ENCODE measurements at places on chromosomes 2 and 18.

DNA sequence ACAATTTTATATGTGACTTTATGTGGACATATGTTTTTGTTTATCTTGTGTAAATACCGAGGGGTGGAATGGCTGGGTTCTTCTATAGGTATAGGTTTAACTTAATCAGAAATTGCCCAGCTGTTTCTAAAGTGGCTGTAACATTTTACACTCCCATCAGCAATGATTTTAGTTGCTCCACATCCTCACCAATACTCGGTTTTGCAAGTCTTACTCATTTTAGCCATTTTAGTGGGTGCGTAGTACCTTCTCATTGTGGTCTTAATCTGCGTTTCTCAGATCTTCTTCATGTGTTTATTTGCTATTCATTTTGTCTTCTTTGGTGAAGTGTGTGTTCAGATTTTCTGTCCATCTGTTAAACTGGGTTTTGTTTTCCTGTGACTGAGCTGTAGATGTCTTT lies 95.4 kb upstream of the BCL2L11 start:
- no peak for DNase-seq

GRCh38 chr2:60517446-60517845 lies 36.0 kb downstream of the BCL11A start:
- DNase-seq = no peak

DNA sequence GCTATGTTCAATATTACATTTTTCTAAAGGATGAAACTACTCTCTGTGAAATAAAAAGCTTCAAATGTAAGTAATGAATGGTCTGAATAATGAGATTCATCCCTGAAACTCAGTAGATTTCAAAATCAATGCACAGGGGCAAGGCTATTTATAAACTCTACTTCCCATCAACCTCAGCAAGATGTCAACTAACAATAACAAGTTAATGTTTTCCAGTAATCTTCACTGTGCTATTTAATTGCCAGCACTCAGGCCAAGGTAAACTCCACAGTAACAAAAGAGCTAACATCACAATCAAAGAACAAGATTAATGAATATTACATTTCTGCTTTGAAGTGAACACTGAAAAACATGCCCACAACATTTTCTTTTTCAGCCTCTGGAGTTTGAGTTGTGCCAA lies 144.3 kb upstream of the ZFP36L2 start:
- no peak for DNase-seq

DNA sequence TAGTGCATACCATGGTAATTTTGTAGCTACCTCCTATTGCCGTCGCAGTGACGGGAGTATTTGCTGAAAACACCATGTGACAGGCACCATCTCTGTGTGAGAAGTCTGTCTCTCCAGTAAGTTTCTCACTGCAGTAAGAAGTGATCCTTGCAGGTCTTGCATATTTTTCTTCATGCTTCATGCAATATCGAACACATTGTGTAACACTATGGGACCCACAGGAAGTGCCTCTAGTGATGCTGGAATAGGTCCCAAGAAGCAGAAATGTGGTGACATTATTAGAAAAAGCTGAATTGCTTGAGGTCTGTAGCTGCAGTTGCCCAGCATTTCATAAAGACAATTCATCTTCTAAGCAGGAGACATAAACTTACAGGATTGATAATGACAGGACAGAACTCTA lies 167.6 kb downstream of the DCDC2C start:
- no peak for DNase-seq

GRCh38 chr18:43888598-43888997 lies 611.3 kb upstream of the SYT4 start:
- no peak for DNase-seq

DNA sequence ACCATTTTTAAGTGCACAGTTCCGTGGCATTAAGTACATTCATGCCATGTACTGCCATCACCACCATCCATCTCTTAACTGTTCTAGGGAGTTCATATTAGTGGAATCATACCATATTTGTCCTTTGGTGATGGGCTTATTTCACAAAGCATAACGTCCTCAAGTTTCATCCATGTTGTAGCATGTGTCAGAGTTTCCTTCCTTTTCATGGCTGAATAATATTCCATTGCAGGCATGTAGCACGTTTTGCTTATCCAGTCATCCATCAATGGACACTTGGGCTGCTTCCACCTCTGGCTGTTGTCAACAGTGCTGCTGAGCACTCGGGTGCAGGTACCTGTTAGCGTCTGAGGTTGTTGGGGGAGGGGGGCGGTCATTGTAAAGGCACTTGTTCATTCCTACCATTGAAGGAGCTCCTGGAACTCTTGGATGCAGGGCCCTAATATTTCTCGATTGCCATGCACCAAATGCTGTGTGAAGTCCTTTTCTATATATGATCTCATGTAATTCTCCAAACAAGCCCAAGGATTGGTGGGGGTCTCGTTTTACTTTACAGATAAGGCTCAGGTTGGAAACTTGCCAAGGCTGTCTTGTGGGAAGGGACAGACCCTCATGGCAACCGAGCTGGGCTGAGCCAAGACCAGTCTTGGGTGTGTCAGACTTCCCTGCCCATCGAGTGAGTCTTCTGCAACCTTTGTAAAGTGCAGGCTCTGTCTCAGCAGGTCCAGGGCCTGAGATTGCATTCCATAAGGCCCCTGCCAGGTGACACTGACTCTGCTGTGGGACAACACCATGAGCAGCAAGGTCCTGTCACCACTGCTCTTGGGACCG lies 42.9 kb upstream of the SH3RF3 start:
- DNase-seq = no peak

- DNase-seq = no peak
These were observed 99.1 kb downstream of the PRPF40A start for GRCh38 chr2:152618193-152618564.

DNA sequence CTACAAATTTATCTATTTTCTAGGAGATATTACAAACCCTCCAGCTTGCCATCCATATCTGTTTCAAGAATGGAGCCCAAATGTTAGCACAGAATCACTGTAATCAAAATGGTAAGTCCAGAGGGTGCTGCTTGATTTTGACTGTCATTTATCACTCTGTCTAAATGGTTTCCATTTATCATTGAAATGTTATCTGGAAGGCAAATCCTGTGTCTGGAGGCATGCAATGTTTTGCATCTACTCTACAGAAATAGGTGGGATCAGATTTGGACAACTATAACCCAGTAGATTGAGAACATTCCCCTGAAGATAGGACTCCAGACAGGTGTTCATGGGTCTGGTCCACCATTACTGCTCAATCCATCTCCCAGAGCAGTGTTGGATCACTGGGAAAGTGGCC lies 128.7 kb downstream of the MAIP1 start:
- no peak for DNase-seq

DNA sequence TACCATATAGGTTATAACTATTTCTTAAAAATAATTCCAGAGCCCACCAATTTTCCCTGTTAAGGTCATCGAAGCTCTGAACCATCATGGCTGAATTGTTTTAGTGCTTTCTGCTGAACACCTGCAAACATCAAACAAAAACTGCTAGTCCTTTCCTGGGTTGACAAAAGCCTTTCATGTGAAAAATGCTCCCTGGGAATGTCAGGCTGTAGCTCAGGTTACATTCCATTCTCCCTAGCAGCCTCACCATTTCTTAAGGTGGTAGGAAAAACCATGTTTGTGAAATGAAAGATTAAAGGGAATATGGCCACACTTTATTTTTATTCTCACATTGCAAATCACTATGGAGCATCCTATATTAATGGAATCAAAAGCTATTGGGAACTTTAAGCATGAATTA lies 5.7 kb downstream of the TCF4 start:
- no peak for DNase-seq

- DNase-seq = no peak
These were observed 356.3 kb upstream of the SETBP1 start for GRCh38 chr18:44324361-44324760.

GRCh38 chr18:25659541-25659940 lies 307.6 kb upstream of the ZNF521 start:
- no peak for DNase-seq

DNA sequence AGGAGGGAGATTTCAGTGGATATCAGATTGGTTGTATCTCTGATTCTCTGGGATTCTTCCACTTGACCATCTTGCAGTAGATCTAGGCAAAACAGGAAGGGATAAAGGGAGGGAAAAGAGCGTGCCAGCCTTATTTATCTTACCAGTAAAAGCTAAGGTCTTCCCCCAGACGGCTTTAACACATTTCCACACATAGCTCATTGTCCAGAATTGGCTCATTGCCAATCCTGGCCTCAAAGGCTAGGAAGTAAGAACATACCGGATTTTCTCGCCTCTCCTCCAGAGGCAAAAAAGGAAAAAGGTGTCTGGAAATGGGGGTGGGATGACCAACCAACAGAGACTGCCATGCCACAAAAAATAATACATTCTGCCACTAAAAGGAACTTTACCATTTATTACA lies 411.6 kb upstream of the NRP2 start:
- no peak for DNase-seq

DNA sequence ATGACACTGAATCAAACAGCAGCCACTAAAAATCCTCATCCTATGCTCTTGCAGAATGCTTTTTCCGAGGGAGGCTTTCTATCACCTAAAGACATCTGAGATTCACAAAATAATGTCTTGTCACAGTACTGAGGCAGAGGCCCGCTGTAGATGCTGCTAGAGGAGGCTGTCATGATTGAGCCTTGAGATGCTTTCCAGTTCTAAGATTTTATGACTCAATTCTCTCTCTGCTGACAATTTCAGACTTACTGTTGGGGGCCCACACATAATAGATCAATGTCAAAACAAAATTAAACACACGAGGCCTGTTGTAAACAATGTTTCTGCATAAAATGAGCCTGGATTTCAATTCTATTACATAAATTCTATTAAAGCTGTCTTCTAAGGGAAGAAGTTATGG lies 132.7 kb upstream of the ARL4C start:
- peak; percentile 38 for DNase-seq

DNA sequence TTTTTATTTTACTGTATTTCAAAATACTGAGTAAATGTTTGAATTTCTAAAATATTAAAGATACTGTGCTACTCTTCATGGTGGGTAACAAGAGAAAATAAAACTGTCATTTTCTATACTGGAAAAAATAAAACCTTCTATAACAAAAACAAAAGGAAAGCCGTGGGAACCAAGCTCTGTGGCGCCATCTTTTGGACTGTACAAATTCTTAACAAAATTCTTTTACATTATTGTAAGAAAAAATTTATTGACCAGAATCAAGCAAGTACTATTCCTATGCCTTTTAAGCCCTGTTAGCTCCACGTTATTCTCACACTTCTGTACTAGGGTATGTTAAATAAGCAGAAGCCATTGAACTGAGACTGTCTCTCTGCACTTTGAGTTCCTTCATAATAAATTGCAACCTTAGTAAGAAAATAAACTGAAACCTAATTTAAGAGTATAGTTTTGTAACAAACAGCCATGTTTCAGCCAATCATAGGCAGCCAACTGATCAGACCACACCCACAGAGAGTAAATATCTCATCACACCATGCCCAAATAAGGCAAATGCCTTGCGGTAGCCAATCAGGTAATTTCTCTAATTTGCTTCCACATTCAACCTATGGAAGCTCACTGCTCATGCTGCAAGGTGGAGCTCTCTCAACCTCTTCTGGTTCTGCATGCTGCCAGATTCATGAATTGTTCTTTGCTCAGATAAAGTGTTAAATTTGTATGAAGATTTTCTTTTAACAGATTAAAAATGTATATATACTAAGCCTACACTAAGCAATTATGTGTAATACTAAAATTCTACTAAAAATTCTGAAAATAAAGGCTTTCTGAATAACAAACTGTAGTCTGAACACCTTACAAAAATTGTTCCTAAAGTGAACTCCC lies 42.2 kb downstream of the HIBCH start:
- no peak for DNase-seq

DNA sequence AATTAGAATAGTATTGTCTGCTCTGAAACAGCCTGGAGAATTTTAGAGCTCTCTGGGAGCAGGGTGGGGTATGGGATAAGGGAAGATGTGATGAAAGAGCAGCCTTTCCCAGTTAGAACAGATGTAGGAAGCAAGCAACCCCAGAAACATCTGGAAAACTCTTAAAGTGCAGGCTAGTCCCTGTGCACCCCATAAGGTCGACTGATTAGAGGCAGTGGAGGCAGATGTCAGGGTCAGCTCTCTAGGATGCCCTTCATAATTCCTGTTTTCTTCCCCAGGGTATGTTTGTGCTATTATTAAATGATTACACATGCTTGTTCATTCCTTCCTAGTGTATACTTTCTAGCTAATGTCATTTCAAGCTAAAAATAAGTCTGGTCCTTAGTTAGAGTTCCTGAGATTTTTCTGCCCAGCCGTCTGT lies 41.7 kb downstream of the PTPRM start:
- no peak for DNase-seq

DNA sequence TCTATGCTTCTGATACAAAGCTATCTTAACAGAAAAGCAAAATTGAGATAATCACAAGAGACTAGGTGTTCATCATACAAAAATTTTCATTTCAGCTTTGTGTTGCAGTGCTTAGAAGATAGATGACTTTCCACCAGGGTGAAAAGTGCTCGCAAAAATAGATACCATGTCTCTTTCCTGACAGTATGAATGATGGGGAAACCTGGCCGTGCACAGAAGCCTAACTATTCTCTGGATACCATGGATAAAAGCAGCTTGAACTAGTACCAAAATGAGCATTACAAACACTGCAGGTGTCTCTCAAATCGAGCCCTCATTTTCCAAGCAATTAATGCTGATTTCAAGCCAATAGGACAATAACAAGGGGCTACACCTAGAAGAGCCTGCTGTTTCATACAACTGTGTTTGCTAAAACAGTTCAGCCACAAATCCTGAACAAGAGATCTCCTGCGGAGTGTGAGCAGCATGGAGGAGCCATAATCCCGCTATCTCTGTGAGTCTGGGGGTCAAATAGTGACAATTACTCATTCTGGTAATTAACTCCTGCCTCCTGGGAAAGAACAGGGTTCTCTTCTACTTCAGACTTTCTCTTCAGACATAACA lies 507.6 kb downstream of the PID1 start:
- no peak for DNase-seq

DNA sequence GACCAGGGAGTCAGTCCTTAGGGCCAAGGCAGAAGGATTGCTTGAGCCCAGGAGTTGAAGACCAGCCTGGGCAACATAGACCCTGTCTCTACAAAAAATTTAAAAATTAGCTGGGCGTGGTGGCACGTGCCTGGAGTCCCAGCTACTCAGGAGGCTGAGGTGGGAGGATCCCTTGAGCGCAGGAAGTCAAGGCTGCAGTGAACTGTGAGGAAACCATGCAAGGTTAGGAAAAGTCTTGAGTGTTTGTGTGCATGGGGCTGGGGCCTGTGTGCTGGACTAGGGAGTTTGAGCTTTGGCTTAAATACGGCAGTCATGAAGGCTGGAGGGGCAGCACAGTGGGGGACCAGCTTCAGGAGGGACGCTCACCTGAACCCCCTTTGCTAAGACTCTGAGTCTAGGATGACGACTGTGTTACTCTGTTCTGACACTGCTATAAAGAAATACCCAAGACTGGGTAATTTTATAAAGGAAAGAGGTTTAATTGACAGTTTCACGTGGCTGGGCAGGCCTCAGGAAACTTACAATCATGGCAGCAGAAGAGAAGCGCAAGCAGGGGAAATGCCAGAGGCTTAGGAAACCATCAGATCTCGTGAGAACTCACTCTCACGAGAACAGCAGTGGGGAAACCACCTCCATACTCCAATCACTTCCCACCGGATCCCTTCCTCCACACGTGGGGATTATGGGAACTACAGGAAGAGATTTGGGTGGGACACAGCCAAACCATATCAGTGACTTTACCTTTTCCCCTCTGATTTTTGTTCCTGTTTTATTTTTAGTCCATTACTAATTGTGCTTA lies 39.4 kb downstream of the GORASP2 start:
- no peak for DNase-seq

GRCh38 chr2:31526946-31527732 lies 53.6 kb downstream of the SRD5A2 start:
- no peak for DNase-seq
